ENCODE measurements at places on chromosomes 2 and 18.

GRCh38 chr2:135183822-135184221 is 131.7 kb downstream of the RAB3GAP1 start:
- no peak for DNase-seq

GRCh38 chr2:169478339-169478738 is 955 bp upstream of the BBS5 start:
- DNase-seq = no peak

- DNase-seq = no peak
These were observed 721 bp downstream of the METTL5 start for GRCh38 chr2:169823996-169824372.

DNA sequence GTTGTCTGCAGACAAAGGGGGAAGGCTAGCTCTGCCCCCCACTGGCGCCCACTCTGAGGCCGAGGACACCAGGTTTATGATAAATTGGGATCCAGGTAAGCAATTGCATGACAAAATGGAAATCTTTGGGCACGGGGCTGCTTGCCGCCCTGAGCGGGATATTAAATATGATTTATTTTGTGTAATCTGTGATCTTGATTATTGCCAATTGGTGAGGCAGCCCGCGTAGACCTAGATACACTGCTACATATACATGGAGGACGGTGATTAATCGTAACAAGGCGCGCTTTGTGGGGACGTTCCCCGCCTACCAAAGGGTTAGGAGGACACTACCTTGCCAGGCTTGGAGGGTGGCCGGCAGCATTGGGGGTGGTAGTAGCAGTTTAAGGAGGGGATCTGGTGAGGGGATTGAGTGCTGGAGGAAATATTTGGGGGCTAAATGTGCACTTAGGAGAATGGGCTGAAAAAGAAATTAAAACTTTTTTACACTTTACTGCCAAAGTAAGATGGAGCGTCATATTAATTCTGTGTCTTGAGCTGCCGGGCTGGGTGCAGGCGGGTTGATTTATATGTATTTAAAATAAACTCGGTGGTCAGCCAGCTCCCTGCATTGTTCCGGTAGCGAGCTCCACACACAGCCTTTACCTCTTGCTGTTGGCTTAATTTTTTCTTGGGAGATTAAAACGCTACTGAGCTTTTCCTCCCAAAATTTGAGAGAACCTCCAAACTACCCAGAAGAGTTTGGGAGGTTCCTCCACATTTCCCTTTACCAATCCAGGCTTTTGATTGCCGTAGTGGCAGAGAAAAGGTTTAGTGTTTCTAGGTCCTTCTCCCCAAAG is 4.1 kb downstream of the HOXD3 start:
- no peak for DNase-seq

DNA sequence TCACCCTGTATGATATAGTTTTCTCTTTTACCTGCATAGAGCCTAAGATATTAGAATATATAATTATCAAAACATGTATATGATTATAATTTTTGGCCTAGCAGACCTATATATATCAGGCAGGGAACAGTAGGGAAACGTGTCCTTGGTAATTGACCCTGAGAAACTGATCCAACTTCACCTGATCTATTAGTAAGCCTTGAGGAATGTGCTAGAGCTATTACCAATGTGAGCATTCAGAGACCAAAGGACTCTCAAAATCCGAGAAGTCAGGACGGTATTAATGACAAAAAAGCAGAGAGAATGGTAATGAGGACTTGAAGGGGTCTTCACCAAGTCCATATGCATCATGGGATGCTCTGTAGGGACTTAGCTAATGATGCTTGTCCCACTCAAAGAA is 571.9 kb downstream of the CPS1 start:
- no peak for DNase-seq

- no peak for DNase-seq
These were observed 22.8 kb upstream of the EXOC6B start for GRCh38 chr2:72848436-72849137.

GRCh38 chr2:129800686-129801085 is 178.8 kb upstream of the RAB6C start:
- DNase-seq = no peak

DNA sequence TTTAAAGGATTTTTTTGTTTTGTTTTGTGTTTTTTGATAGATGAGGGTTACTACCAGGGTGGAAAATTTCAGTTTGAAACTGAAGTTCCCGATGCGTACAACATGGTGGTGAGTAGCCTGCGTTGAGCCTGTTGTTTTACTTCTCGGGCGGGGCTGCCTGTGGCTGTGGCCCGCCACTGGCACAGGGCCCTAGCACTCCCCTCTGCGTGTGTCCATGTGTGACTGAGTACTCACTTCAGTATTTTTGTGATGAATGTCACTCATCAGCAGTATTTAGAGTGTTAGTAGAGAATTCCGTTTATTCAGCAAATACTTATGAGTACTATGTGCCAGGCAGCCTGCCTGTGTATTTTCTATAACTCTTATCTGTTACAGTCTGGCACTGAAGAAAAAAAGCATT is 44.3 kb upstream of the SCLY start:
- DNase-seq = no peak
